ENCODE measurements at places on chromosomes 12 and 14. TPM values are rescaled to one million over a fixed set of nuclear protein-coding genes. Genes with fewer than 3 reads are reported as not detected.

The PYGL gene
- total RNA-seq: 75.6 TPM

The TAS2R9 gene
- not detected for total RNA-seq

The LRRK2 gene
- total RNA-seq: 0.48 TPM

The SIX1 gene
- total RNA-seq: 9.4 TPM

DNA sequence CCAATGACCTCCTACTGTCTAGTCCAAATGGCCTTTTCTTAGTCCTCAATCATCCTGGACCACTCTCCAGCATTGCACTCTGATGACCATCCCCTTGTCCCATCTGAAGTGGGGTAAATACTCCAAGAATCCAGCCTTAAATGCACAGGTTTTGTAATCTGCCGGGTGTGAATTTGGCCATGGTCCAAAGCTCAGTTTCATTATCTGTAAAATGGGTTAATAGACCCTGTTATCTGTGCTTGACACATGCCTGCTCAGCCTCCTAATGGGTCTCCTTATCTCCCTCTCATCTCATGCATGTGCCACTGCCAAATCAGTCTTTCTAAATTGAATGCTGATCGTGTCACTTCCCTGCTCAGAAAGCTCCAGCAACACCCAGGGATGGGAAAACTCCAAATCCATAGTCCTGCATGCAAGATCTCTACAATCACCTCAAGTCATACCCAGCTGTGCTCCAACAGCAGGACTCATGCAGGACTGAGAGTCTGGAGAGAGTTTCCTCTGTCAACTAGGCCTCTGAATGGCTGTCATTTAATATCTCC, 22.3 kb downstream of the LGR5 start:
- no peak for DNase-seq

GRCh38 chr14:105145381-105146180, 23.0 kb downstream of the JAG2 start:
- DNase-seq: no peak

GRCh38 chr14:41666301-41666700, 59.6 kb downstream of the LRFN5 start:
- no peak for DNase-seq

DNA sequence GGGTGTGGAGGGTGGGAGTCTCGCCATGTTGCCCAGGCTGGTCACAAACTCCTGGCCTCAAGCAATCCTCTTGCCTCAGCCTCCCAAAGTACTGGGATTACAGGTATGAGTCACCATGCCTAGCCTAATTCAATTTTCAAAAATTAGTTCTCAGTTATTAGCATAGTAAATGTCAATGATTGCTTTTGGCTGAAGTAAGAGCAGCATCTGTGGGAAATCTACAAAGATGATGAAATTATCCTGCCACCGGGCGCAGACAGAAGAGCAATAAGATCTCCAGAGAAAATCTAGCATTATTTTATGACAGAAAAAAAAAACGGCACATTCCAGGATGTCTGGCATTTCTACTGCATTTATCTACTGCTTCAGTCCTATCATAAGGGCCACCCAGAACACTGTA, 97.9 kb upstream of the DAAM1 start:
- DNase-seq: no peak

GRCh38 chr14:71380271-71380670, 473.0 kb downstream of the PCNX1 start:
- DNase-seq: no peak

DNA sequence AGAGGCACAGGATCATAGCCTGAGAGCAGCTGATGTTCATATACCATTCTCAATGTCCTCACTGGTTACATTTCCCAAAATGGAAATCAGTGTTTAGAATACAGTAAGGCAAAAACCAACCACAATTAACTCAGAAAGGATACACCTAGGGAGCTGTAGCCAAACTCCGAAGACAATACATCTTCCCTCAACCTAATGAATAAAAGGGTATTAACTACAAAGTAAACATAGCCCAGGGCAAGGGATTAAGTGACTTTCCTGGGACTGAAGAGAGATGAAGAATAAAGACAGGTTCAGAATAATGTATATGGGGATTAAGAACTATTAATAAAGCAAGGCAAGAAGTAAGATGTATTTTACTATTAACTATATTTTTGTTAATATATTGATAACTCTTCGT, 79.5 kb downstream of the RPS29 start:
- DNase-seq: no peak

DNA sequence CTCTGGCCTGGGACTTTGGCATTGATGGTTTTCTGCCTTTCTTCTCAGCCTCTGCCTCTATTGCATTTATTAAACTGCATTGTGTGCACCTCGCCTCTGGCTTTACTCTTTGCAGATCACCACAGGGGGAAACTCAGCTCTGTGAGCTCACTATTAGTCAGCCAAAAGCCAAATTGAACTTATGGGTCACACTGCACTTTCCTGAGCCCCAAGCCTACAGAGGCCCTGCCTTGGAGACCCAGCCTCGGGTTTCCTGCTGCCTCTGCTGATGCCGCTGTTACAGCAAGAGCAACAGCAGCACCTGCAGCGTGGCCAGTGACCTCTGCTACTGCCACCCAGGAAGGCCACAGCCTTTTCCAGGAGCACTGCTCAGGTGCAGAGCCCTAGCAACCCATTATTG, 122.5 kb downstream of the DAD1 start:
- peak; percentile 62 for DNase-seq
